Activated CD4-positive, alpha-beta memory T cell treated with anti-CD3 and anti-CD28 coated beads for 36 hours (primary cell): ENCODE measurements at places on chromosomes 2 and 18.

DNA sequence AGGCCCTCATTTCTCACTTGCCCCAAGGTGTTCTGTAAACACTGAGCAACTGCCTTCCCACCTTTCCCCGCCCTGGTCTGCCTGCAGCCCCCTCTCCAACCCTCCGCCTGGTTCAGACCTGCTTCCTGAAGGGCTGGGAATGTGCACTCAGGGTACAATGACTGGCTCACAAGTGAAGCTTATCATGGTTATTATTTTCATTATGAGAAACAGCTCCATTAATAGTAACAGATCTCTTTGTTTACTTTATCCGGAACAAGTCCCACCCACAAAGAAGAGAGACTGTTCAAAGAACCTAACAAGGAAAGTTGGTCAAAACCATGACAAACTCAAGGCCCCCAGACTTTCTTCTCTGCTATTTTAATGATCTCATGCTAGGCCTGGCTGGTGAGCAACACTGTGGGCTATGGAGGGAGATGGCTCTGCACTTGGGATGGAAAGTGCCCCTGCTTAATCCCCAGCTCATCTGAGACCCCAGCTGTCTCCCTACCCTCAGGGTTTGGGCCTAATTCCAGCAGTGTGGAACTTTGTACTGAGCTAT lies 36.7 kb downstream of the ARHGAP25 start:
- no peak for DNase-seq

DNA sequence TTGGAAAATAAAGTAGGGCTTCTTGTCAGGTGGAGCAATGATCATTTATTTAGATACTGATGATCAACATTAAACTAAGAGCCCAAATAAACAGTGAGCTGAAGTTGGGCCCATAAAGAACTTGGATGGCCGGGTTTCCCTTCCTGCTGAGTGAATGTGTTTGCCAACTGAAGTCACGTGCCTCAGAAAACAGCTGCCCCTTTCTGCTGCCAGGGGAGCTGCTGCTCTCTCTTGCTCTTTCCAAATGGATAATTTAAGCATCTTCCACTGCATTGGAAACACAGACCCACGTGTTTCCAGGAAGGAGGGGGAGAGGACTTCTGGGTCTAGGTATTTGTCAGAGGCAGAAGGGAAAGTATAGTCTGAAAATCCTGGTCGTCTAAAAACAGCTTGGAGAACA lies 22.9 kb upstream of the NCKAP5 start:
- no peak for DNase-seq

DNA sequence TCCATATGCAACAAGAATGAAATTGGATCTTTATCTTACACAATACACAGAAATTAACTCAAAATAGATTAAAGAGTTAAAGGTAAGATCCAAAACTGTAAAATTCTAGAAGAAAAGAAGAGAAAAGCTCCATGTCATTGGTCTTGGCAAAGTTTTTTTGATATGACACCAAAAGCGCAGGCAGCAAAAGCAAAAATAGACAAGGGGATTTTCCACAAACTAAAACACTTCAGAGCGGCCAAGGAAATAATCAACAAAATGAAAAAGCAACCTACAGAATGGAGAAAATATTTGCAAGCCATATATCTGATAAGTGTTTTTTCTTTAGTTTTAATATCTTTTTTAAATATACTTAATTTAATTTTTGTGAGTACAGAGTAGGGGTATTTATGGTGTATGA lies 112.8 kb upstream of the CAB39 start:
- DNase-seq, result no peak

GRCh38 chr2:198127627-198128026 lies 323.2 kb downstream of the PLCL1 start:
- DNase-seq, result peak; percentile 59

DNA sequence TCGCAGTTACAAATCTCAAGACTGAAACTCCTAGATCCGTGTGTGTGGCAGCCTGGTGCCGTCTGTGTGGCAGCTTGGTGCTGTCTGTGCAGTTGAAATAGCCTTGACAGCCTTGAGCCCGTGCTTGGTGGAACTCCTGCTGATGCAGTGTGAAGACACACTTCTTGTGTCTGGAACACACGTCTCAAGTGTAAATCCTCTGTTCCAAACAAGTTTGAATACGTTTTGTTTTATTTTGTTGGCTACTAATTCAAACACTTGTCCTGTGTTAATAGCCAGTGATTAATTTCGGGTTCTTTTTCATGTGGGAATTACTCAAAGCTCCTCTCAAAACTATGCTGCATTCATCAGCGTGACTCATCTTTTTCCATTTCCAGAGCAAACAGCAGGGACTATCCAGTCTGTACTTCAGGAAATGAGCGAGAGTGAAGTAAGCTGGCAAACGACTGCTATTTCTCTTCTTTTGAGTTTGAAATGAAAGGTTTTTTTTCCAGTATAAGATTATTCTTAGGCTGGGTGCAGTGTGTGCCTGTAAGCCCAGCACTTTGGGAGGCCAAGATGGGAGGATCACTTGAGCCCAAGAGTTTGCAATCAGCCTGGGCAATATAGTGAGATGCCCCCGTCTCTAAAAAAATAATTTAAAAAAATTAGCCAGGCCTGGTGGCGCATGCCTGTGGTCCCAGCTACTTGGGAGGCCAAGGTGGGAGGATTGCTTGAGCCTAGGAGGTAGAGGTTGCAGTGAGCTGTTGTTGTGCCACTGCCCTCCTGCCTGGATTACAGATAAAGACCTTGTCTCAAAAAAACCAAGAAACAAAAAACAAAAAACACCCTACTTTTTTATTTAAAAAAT lies 152.9 kb downstream of the SPP2 start:
- DNase-seq, result no peak

DNA sequence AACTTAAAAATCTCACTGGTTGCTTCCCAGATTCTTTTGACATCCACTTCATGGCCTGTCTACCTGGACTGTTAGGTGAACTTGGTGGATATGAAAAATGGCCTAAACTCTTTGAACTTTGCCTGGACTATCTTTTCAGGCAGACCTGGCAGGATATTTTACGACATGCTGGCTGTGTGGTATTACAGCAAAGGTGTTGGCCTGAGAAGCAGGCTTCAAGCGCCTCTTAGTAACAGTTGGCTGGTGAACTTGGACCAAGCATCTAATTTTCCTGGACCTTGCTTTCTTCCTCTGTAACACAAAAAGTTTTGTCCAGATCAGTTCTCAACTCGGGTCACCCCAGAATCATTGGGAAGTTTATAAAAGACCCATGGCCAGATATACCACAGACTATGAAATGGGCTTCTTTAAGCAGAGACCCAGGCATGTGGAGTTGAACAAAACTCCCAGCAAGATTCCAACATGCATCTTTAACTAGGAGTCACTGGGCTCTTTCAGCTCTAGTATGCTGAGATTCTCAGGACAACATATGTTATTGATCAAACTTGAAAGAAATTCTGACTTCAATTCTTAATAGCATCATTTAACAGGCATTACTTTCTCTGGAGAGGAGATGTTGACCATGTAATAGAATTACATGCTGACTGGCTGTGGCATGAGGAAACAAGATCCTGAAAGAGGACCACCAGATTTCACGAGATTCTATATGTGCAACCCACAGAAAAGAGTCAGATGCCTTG lies 4.4 kb downstream of the LYPD1 start:
- no peak for DNase-seq

GRCh38 chr18:22557168-22557941 lies 139.6 kb upstream of the CTAGE1 start:
- DNase-seq, result no peak
